Stimulated activated CD4-positive, alpha-beta T cell treated with anti-CD3 and anti-CD28 coated beads, Interleukin-15, amount 100 ng/mL, for 48 hours (primary cell): ENCODE measurements at places on chromosomes 4 and X.

GRCh38 chr4:95091272-95091671 lies 333.5 kb downstream of the BMPR1B start:
- no peak for DNase-seq

- no peak for DNase-seq
Measured at GRCh38 chr4:39621582-39621981, 17.1 kb downstream of the SMIM14 start.

DNA sequence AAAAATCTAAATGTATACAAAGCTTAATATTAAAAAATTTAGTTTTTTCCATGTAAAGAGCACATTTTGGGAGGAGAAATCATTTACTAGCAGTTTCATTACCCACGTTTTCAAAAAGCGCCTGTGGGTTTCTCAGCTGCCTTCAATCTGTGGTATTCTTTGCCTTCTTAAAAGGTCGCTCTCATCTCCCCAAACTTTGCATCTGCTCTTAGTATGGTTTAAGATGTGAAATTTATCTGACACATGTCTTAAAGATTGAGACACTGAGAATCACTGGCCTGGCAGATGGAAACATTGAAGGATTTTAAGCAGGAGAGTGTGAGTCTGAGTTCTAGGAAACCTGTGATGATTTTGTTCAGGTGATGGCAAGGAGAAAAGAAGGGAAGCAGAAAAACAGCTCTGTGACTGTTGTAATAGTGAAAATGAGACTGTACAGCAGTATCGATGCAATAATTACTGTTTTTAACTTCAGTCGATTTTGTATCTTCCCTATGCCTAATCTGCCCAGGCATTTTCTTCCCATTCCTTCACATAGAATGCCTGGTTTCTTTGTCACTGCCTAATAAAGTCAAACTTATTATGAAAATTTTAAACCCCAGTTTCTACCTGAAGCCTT lies 75.9 kb downstream of the PAQR3 start:
- no peak for DNase-seq

GRCh38 chr4:8114456-8115202 lies 44.0 kb downstream of the ABLIM2 start:
- no peak for DNase-seq

GRCh38 chrX:153888344-153888743 lies 2.4 kb upstream of the L1CAM start:
- no peak for DNase-seq

DNA sequence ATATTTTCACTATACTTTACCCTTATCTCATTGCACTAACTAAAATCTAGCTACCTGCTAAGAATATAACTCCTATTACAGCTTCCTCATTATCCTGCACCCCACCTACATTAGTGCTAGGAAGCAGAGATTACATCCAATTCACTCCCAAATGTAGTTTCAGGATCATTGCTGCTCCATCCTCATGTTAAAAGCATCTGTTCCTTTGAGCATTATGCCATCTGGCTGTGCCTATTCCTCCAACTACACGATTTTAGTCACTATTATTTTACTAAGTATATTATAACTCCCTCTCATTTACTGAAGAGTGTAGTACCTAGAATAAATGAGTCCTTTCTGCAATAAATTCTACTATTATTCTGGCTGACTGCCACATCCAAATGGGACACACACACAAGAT lies 1586.9 kb downstream of the TECRL start:
- DNase-seq, result no peak

- no peak for DNase-seq
Measured at GRCh38 chrX:39167791-39168190, 366.5 kb downstream of the MID1IP1 start.

DNA sequence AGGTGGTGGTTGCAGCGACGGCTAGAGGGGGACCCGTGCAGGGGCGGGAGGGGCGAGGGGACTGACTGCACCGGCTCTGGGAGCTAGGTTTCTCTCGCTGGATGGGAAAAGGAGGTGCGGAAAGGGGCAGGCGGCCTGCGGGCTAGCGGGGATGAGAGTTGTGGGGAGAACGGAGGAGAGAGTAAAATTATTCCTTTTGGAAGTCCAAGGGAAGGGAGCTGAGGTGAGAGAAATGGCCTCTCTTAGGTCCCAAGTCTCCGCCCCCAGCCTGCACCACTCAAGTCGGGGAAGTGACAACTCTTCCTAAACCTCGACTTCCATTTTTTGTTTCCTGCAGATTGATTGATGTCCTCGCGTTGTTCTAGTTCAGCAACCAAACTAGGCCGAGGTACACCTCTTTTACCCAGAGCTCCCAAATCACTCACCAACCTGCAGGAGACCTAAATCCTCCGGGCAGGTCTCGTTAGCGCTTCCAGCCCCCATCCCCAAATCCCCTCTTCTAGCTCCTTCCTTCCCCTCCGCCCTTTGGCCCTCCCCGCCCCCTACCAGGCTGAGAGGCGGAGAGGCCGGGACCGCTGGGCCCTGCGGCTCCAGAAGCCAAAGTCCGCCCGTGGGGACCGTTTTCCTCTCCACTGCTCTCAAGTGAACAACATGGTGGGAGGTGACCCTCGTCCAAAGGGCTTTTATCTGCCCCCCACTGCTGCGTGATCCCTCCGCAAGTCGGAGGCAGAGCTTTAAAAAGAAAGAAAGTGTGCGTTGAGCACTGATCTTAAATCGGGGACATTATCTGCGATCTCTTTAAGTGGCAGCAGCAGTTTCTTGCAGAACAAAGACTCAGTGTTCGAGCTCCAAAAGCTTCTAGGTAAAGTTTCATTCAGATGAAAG lies 7.3 kb downstream of the PITX2 start:
- no peak for DNase-seq

DNA sequence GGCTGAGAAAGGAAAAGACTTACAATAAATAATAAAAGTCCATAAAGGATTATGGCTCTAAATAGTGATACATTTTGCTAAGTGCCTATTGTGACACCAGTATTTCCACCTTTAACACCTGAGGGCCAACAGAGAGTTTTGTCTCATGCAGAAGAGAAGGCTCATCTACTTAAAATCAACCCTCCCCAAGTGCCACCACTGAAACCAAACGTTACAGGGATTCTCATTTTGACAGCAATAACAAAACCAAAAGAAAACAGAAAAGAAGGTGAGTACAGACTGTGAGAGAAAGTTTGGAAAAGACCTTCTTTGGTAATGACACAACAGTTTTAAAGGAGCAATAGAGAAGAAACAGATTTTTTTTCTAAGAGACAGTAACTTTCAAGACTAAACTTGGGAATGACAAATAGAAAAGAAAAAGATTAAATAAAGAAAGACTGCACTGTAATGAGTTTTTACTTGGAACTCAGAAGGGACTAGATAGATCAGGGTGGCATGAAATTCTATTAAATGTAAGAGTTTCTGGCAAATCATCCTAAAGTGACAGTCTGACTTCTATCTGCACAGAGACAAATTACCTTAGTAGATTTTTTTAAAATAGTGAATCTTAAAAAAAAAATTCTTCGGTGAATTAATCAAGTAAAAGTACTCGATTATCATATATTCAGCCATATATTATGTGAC lies 109.7 kb downstream of the ZNF827 start:
- no peak for DNase-seq

DNA sequence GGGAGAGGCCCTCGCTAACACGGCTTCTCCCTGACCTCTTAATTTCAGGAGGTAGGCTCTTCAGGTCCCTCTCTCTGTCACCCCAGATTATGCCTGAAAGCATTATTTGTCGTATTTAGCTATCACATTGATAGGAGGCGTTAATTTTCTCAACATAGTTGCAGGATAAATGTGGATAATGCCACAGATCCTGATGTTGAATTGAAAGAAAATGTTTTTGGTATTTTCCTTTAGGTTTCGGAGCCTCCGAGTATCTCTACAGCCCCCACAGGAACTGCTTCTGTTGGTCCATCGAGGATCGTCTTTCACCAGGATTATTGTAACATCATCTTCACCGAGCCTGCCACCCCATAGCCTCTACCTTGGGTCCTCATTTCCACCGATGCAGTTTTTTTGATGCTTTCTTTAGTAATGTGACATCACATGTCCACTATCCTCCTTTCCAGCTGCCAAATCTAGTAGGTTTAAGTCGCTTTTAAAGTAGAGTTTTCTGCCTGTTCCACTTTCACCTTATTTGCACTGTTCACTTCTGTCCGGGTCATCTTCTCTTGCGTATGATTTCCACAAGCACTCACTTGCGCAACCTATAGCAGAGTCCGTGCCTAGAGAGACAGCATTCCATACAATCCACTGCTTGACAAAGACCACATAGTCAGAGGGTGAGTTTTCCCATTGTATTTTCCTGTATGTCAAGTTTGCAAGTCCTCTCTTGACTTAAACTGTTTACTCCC lies 665 bp downstream of the TIGD2 start:
- no peak for DNase-seq

DNA sequence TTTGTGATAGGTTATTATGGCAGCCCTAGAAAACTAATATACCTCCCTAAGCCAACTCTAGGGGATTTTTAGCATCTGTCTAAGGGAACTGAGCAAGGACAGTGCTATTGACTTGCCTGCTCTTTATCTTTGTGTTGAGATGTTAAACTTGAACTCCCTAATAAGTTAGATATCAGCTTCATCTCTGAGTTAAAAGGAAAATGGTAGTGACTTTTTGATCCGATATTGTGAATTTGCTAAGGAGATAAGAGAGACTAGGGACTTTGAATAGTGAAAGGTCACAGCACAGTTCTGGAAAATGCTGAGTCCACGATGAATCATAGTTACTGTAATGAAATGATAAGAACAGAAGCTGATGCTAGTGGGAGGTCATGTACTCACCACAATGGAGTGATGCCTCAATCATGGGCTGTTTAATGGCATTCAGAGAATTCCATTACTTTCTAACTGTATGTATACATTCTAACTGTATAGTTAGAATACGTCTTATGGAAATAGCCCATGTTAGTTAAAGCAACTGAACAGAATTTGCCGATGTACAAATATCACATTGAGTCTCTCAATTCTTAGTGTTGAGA lies 147.2 kb downstream of the GLRA3 start:
- DNase-seq, result no peak

DNA sequence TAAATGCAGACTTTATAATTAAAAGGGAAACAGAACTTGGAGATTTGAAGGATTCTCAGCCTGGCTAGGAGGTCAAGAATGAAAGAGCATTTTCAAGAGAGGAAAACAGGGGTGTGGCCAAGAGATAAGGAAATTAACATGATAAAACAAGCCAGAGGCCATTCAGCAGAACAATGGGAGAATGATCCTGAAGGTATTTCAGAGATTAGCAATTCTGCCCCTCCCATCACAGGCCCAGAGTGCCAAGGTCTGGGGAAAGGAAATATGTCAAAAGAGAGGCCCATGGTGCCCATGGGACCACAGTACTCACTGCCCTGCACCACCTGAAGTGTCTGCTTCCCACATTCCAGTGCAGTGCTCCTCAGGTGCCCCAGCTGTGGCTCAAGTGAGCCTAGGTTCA lies 188.5 kb upstream of the STS start:
- no peak for DNase-seq

DNA sequence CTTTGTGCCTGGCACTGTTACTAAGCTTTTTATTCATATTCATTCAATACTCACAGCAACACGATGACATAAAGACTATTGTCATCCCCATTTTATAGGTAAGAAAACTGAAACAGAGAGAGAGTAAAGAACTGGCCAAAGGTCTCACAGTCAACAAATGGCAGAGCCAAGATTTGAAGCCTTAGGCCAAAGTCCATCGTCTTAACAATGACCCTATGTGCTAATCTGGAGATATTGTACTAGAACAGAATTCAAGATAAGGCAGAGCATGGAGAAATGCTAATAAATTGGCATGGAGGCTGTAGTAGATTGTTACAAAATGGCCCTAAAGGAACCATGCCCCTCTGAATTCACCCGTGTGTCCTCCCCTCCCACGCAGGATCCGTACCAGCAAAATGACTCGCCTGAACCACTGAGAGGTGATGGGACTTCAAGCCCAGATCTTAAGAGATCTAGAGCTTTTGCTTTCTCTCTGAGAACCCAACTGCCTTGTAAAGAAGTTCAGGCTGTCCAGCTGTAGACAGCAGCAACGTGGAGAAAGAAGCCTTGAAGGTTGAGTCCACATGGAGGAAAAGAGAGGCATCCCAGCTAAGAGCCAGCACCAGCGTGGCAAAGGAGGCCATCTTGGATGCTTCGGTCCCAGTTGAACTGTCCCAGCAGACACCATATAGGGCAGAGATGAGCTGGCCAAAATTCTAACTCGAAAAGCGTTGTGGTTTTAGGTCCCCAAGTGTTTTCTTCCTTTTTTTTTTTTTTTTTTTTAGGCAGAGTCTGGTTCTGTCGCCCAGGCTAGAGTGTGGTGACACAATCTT lies 52.8 kb upstream of the RBM47 start:
- peak; percentile 39 for DNase-seq

DNA sequence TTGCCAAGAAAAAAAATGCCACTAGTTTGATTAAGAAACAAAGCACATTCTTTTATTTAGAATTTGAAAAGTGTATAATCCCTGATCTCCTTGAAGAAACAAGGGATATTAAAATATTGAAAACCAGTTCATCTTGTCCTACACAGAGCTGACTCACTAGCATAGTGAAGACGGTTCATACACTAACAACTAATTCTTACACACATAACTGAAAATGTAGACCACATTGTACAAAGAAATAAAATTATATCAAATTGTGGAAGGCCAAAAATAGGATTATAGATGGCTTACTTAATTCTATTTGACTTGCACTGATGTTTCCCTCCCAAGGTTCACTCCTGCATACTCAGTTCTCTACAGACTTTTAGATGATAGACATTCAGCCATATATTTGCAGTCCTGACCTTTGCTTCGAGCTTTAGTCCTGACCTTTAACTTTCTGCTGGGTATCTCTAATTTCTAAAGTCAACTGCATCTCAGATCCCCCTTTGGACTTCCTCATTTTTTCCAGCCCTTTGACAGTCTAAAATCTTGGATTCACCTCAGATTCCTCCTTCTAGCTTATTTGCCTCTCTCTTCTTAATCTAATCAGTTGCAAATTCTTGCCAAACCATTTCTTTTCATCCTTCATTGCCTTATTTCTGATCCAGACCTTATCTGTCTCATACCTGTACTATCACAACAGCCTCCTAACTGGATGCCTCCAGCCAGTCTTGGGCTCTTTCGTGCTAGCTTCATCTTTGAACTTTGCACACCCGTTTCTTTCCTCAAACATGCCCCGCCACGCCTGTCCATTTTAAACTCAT lies 4.5 kb upstream of the WWC2 start:
- no peak for DNase-seq

DNA sequence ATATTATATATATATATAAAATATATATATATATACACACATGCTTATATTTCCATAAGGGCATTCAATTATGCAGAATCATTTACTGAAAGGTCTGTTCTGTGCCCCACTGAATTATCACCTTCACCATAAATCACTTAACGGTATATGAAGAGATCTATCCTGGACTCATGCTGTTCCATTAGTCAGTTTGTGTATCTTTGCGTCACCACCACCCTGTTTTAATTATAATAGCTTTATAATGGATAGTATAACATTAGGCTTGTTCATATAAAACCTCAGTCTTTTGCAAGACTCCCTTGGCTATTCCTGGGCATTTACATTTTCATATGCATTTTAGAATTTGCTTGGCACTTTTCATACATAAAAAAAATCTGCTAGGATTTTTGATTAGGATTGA lies 19.1 kb downstream of the WDR17 start:
- no peak for DNase-seq

GRCh38 chr4:60259781-60260180 lies 940.3 kb upstream of the ADGRL3 start:
- no peak for DNase-seq

- no peak for DNase-seq
Measured at GRCh38 chr4:6085028-6085690, 66.9 kb upstream of the C4orf50 start.
